ENCODE measurements at places on chromosomes 7 and 10.

GRCh38 chr7:82164813-82165212, 278.8 kb downstream of the CACNA2D1 start:
- peak; percentile 67 for DNase-seq

- peak; percentile 26 for DNase-seq
Measured at GRCh38 chr7:37832194-37832593, 16.2 kb upstream of the NME8 start.

DNA sequence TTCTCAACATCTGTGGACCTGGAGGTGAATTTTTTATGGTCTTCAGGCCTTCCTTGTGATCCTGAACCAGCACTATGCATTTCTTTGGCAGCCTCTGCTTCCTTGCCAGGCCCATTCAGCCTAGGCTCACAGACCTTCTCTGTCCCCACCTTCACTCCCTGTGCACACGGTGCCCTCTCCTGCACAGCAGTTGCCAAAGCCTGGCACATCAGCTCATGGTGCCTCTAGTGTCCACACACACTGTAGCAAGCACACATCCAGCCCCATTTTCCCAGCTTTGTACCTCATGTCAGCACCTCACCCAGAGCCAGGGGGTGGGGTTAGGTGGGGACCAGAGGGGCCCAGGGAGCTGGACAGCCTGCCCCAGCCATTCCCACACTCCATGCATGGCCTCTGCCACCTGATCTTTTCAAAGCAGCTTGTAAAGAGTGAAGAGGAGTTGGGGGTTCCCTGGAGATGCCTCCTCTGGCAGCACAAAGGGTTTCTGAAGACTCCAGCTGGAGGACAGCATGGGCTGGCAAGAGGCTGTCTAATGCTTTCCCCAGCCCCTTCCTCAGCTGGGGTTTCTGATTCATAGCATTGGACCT, 57.9 kb upstream of the TMEM72 start:
- DNase-seq = peak; percentile 41

- peak; percentile 97 for DNase-seq
Measured at GRCh38 chr10:75294866-75295701, 59.3 kb upstream of the COMTD1 start.

DNA sequence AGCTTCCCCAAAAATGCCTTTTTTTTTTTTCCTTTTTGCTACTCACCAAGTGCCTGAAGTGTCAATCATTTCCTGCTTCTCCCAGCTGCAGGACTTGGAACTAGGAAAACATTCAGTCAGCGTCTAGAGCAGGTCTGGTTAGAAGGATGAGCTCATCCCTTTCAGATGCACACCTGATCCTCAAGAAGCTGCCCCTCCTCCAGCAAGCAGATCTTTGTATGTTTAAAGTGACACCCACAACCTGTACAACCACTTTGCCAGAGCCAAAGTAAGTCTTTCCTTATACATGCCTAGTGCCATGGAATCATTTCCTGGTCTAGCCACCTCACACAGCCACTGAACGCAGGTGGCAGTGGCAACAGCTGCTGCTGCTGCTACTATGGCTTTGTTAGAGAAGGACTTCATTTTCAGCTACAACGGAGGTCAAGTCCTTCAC, 10.4 kb upstream of the USP54 start:
- DNase-seq = no peak

DNA sequence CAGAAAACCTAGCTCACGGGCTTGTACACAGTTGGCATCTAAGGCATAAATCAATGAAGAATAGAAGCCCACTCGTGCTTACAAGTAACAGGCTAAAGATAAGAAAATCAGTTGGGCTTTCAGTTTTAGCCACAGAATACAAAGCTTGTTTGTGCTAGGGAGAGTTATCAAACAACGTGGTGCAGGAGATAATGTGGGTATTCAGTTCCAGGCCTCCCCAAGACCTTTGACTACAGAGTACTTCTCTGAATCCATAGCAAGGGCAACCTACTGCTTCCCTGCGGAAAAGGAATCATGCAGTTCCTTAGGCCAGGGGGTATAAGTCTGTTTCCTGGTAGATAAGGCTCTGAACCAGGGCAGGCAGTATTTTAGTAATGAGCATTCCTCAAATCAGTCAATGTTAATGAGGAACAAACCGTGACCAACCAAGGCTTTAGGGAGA, 219.5 kb upstream of the CSTF2T start:
- no peak for DNase-seq

GRCh38 chr10:28775773-28776172, 98.5 kb downstream of the BAMBI start:
- no peak for DNase-seq

- peak; percentile 70 for DNase-seq
Measured at GRCh38 chr7:98745722-98746318, 124.0 kb downstream of the TMEM130 start.

GRCh38 chr10:119333146-119333792, 125.9 kb downstream of the GRK5 start:
- no peak for DNase-seq

DNA sequence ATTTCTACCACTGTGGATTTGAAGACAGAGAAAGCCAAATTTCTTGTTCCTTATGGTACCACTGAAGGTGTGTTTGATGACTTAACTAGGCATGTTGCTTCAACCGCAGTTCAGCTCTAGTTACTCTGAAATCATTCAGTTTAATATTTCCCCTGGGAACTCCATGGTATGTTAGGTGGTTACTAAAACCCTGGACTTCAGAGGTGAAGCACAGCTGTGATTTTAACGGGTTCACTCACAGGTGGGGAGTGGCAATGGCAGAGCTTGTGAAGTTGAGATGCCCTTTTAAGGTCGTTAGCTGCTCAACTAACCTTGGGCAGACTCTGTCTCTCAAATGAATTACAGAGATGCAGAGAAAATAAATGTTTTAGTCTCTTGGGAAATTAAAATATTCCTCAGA, 163.6 kb upstream of the PHYHIPL start:
- no peak for DNase-seq

DNA sequence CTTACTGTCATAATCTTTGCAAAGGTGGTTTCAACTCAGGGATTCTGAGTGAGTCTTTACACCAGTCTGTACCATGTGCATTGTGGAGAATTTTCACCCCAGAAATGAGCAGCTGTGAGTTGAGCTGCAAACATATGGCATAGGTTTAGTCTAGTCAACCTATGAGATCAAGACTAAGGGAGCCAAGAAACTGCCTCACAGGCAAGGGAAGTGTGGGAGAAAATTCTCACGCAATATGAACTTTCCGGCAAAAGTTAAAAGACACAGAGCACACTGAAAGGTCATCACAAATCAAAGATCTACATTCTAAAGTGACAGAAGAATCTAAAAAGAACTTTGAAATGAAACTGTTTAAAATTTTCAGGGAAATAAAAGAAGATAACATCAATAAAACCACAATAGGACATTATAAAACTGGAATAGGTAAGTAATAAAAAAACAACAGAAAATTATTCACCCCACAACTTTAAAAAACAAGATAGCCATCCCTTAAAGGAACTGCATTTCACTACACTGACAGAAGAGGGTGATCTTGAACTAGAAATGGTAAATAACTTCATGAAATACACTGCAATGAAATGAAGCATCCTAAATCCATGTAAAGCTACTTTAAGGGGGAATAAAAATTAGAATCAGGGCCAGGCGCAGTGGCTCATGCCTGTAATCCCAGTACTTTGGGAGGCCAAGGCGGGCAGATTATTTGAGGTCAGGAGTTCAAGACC, 63.5 kb downstream of the LGI1 start:
- DNase-seq = peak; percentile 47

DNA sequence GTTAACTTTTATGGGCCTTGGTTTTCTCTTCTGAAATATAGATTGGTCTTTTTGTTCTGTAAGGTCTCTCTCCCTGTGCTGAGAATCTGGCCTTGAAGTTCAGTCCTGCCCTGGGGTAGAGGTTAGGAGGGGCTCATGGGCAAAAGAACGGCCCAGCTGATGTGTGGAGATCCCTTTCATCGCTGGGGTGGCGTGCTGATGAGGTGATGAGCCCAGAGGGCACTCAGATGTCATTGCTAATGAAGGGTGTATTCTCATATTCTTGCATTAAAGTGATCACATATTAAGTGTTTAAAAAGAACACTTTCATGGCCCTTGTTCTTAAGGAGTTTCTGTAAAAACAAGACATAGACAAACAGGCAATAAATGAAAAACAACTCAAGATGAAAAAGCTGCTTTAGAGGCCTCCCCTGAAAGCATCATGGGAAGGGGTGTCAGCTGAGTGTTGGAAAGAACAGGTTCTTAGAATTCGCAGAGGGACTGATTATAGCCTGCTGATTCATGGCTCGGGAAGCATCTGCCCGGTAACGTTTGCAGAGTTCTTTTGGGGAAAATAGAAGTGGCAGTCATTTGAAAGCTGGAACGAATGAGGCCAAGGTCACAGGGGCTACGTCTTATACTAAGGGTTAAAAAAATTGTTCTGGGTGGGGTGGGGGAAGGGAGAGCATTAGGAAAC, 72.5 kb upstream of the GPR158 start:
- DNase-seq = no peak

GRCh38 chr10:10872035-10872673, 145.5 kb upstream of the CELF2 start:
- peak; percentile 93 for DNase-seq

GRCh38 chr7:72415586-72415985, 3.4 kb upstream of the CALN1 start:
- no peak for DNase-seq

DNA sequence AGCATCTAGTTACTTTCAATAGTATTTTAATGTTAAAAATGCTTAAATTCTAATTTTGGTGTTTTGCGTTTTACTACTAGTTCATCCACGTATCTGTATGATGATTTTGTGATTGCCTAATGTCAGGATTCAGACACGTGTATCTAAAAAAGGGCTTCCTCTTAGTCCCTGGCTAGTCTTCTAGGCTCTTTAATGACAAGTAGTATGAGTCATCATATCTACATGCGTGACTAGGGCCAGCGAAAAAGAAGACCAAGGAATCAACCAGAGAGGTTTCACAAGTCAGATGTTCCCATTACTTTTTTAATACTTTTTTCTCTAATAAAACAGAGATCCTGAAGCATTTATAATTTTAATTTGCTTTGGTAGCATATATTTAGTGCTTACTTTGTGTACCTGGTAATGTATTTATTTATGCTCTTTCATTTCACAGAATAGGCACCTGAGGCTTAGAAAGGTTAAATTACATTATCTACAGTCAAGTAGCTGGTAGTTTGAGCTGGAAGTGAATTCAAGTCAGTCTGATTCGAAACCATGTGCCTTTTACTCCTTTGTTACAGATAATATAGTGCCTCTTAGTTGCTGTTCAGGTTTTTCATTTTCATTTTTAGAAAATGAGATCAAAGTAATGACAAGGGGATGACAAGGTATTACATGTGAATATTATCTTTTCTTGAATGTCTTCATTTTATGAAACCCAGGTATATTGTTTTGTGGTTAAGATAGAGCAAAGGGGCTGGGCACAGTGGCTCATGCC, 140.3 kb downstream of the FOXP2 start:
- peak; percentile 8 for DNase-seq

- peak; percentile 64 for DNase-seq
Measured at GRCh38 chr7:77799078-77799964, 748 bp downstream of the PHTF2 start.

- no peak for DNase-seq
Measured at GRCh38 chr10:35343739-35344138, 7.4 kb downstream of the CCNY start.

- no peak for DNase-seq
Measured at GRCh38 chr10:50857579-50857978, 27.8 kb downstream of the A1CF start.

DNA sequence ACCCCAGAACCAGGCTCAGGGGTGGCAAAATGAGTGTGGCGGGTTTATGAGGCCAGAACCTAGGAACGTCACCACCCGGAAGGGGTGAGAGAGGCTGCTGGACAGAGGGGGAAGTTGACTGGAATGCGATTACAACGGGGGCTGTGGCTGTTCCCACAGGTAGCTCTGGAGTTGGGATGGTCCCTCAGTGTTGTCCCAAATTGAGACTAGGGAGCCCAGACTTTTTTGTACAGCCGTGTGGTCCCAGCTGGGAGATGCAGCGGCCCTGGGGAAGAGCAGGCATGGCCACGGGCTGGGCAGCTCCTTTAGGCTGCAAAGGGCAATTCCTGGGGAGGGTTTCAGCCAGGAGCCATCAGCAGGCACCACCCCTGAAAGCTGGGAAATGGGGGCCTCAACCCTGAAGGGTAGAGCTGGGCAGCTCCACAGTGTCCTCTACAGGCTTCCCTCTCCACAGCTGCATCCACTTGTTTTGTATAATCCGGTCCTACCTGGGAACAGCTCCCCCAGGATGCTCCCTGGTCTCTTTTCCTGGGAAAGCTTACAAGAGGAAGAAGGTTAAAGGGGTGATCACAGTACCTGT, 11.0 kb upstream of the GDF10 start:
- no peak for DNase-seq

DNA sequence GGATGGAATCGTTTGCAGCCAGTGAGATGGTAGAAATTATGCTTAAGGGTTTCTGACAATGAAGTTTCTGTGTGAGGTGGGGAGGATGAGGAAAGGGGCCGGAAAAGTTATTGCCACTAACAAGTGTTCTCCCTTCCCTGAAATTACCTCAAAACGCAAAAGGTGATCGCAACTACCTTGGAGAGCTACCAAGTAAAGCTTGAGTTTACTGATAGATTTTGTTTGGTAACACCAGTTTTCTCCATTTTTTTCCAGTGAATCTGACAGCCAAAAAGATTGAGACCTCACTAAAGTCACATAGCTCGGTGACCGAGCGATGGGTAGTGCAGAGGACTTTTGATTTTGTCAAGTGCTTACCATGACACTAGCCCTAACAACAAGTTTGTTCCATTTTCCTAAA, 1.6 kb downstream of the SUV39H2 start:
- peak; percentile 30 for DNase-seq

DNA sequence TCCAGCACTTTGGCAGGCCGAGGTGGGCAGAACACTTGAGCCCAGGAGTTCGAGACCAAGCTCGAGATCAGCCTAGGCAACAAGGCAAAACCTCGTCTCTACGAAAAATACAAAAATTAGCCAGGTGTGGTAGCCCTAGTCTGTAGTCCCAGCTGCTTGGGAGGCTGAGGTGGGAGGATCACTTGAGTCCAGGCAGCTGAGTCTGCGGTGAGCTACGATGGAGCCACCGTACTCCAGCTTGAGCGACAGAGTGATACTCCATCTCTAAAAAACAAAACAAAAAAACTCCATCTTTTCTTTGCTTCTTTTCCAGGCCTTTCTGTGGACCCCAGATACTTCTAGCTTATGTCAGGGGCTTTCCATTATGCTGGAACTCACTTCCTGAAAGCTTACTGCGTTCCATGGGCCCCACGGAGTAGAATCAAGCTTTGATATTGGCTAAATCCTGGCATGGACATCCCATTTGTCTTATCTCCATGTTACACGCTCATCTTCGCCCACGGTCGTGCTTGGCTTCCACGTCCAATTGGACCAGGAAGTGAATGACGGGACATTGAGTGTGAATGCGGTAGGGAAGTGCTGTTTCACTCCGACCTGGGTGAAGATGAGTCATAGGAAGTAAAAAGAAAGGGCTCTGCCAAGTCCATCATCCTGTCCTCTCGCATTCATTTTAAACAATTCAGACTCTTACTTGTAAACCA, 45.7 kb downstream of the FAM171A1 start:
- DNase-seq = peak; percentile 51

GRCh38 chr7:79770063-79770462, 316.6 kb upstream of the MAGI2 start:
- no peak for DNase-seq
